ENCODE measurements at places on chromosomes 7 and 10. TPM values are rescaled to one million over a fixed set of nuclear protein-coding genes. Genes with fewer than 3 reads are reported as not detected.
A peak's percentile ranks its signal among the peaks of the same experiment; 100 is the strongest.

GRCh38 chr10:16777473-16778370, 39.5 kb downstream of the RSU1 start:
- no peak overlapping the region for H3K4me3 ChIP-seq
- H3K27me3 ChIP-seq: no peaks in the 10 kb centered on the region
- DNase-seq: peak; percentile 63
- H3K36me3 ChIP-seq: peaks cover 2% of the 10 kb centered on the region
- peaks cover 4% of the 10 kb centered on the region for H3K4me1 ChIP-seq

- no peaks in the 10 kb centered on the region for H3K36me3 ChIP-seq
- H3K4me3 ChIP-seq: no peak overlapping the region
- peaks cover 2% of the 10 kb centered on the region for H3K4me1 ChIP-seq
Measured at GRCh38 chr7:133501771-133502170, 248.9 kb downstream of the EXOC4 start.

Gene ASZ1
- total RNA-seq: not detected

DNA sequence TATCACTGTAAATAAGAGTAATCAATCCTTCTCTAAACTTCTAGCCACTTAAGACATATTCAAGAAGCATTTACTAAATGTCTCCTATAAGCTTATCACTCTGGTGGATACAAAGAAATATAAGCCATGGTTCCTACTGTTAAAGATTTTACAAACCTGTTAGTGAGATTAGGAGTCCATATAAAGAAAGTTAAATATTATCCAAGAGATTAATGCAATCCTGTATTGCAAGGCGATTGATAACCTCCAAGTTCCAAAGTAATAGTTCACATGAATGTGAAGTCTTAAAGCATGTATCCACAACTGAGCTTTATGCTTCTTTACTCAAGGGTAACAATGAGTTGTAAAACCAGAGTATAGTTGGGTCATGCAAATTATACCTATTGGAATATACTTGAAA, 12.6 kb upstream of the BET1 start:
- no peak overlapping the region for H3K4me3 ChIP-seq
- no peak overlapping the region for H3K27ac ChIP-seq
- H3K27me3 ChIP-seq: no peaks in the 10 kb centered on the region
- no peak for DNase-seq

DNA sequence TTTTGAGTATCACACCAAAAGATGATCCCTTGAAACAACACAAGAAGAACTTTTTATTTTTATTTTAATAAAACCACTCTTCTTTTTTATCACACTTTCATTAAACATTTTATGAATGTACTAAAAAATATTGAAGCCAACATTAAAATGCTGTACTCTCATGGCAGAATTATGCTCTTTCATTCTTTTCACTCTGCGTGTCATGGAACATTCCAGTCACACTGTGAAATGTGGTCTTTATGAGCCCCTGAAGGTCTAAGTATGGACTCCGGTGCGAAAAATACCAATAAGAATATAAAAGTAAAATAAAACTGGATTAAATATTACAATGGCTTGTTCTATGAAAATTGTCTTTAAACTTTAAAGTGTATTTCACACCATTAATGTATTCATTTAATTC, 148.4 kb downstream of the TMEM26 start:
- H3K36me3 ChIP-seq: no peaks in the 10 kb centered on the region
- H3K4me3 ChIP-seq: no peak overlapping the region
- no peak overlapping the region for H3K27ac ChIP-seq
- no peak for DNase-seq
- H3K4me1 ChIP-seq: peaks cover 4% of the 10 kb centered on the region

Gene MYL10
- not detected for total RNA-seq

DNA sequence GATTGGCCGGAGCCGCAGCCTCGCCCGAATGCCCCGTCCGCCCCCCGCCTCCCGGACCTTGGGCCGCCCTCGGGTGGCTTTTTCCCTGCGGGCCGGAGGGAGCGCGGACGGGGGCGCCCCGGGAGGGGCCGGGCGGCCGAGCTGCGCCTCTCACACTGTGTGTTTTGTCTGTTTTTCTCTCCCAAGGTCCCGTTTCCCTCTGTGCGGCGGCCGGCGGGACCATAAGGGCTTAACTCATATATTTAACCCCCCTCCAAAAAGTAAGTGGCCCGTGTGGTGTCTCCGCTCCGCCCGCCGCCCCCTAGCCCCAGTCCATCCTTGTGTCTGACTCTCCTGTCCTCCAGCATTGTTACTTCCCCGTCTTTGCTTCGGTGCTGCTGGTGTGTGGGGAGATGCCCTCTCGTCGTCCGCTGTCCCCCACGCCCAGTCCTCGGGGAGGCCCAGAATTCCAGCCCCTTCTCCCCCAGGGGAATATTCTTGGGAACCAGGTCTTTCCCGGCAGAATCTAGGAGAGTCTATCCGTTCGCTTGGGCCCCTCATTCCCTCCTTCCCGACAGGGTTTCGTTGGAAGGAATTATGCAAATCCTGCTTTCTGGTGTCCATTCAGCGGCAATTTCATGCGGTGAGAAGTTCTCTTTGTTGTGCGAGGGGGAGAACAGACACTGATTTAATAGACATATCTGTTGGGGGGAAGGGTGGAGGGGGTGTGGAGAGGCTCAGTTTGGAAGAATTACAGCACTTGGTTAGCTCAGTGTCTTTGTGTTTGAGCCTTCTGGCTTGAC, 1.3 kb downstream of the LCOR start:
- H3K27ac ChIP-seq: peak overlapping the region; percentile 89
- peak; percentile 23 for DNase-seq
- peak overlapping the region; percentile 97 for H3K4me3 ChIP-seq
- peaks cover 7% of the 10 kb centered on the region for H3K4me1 ChIP-seq
- H3K27me3 ChIP-seq: no peaks in the 10 kb centered on the region

- H3K36me3 ChIP-seq: no peaks in the 10 kb centered on the region
- no peak overlapping the region for H3K27ac ChIP-seq
- no peaks in the 10 kb centered on the region for H3K27me3 ChIP-seq
- H3K4me1 ChIP-seq: peaks cover 12% of the 10 kb centered on the region
- no peak for DNase-seq
Measured at GRCh38 chr10:35390161-35390840, 54.0 kb downstream of the CCNY start.

DNA sequence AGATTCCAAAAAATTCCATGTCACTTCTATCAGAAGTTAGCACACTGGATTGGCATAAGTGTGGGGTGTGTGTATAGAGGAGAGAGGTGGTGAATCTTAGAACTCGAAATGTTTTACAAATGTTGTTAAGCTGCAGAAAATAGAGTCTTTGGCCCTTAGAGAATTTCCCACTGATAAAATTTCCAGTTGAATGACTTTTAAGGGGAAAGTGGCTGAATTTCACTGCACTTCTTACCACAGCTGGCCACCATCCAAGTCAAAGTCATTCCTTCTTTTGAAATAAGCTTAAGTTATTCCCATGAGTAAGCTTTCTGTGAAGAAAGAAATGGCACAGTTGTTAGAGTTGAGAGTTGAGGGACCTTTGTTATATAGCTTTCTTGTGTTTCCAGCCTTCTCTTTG, 13.9 kb downstream of the VCL start:
- H3K36me3 ChIP-seq: peaks cover 20% of the 10 kb centered on the region
- no peaks in the 10 kb centered on the region for H3K27me3 ChIP-seq
- H3K27ac ChIP-seq: no peak overlapping the region
- H3K4me1 ChIP-seq: peaks cover 20% of the 10 kb centered on the region
- no peak overlapping the region for H3K4me3 ChIP-seq

DNA sequence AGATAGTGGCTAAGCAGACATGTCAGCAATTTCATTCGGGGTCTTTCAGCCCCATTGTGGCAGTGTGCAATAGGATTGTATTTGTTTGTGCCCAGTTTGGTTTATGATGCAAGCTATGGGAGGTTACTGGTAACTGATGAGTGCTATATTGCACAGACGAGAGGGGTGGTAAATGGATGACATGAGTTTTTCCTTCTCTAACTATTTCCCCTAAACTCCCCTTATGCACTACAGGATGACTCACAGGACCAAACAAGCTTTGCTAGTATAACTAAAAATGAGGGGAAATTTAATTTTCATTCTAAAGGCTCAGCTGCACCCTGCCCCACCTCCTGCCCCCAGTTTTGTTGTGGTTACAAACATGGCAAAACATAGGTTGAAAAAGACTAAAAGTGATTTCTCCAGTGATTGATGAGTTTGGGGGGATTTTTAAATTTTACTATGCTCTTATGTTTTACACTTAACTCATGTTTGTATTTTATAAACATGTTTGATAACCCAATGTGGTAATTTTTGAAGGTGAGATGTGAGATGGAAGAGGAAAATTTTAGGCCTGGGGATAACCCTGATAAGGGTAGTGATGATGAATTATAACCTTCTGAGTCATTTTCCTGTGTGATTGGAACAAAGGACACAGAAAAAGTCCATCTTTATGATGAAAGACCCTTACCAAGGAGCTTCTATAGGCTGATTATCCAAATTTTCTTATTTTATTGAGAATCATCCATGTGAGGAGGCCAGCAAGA, 60.8 kb upstream of the NAMPT start:
- DNase-seq: peak; percentile 61
- no peak overlapping the region for H3K27ac ChIP-seq
- no peaks in the 10 kb centered on the region for H3K27me3 ChIP-seq
- H3K4me3 ChIP-seq: no peak overlapping the region

GRCh38 chr10:121497513-121498470, 100.5 kb downstream of the FGFR2 start:
- H3K36me3 ChIP-seq: no peaks in the 10 kb centered on the region
- H3K27ac ChIP-seq: no peak overlapping the region
- no peaks in the 10 kb centered on the region for H3K27me3 ChIP-seq
- no peaks in the 10 kb centered on the region for H3K4me1 ChIP-seq
- no peak overlapping the region for H3K4me3 ChIP-seq

Gene SDK1
- total RNA-seq: 1.6 TPM

Gene COA1
- 59.5 TPM for total RNA-seq

DNA sequence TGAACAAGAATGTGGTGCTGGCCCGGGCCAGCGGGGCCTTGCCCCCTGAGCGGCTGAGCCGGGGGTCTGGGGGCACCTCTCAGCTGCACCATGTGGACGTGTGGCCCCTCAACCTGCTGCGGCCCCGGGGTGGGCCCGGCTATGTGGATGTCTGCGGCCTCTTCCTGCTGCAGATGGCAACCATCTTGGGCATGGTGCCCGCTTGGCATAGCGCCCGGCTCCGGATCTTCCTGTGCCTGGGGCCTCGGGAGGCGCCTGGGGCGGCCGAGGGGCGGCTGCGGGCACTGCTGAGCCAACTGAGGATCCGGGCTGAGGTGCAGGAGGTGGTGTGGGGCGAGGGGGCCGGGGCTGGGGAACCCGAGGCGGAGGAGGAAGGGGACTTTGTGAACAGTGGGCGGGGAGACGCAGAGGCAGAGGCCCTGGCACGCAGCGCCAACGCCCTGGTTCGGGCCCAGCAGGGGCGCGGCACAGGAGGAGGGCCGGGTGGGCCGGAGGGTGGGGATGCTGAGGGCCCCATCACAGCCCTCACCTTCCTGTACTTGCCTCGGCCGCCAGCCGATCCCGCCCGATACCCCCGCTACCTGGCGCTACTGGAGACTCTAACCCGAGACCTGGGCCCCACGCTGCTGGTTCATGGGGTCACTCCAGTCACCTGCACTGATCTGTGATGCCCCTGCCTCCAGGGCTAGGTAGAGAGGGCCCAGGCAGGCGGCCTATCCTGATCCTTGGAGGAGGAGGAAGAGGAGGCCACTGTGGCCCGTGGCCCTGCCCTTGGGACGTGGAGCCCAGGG, 1.1 kb upstream of the TRIP6 start:
- DNase-seq: no peak
- peaks cover 18% of the 10 kb centered on the region for H3K4me1 ChIP-seq
- no peak overlapping the region for H3K4me3 ChIP-seq
- H3K27ac ChIP-seq: peak overlapping the region; percentile 58

DNA sequence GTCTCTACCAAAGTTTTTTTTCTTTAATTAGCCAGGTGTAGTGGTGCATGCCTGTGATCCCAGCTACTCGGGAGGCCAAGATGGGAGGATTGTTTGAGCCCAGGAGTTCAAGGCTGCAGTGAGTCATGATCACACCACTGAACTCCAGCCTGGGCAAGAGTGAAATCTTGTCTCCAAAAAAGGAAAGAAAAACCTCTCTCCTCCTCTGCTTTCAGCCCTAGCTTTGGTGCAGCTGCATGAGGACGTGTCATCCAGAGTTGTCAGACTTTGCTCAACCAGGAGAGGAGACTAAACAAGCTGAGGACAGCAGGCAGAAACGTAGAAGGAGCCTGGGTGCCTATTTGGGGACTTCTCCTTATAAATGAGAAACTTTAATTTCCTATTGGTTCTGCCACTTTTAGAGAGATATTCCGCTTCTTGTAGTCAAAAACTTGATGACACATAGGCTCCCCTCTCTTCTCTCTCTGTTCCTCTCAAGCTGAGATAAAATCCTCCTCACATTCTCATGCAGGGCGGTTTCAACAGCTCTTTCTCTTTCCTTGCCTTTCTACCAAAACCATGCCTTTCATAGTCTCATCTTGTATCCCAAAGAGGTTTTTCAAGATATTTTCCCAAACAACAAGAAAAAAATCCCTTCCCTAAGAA, 205.4 kb downstream of the ARHGAP12 start:
- no peaks in the 10 kb centered on the region for H3K4me1 ChIP-seq
- peak; percentile 52 for DNase-seq
- H3K36me3 ChIP-seq: no peaks in the 10 kb centered on the region
- H3K27ac ChIP-seq: no peak overlapping the region
- H3K27me3 ChIP-seq: no peaks in the 10 kb centered on the region

All from IMR-90 (cell line).